ENCODE measurements at places on chromosomes 16 and 17. TPM values are rescaled to one million over a fixed set of nuclear protein-coding genes. Genes with fewer than 3 reads are reported as not detected.
A peak's percentile ranks its signal among the peaks of the same experiment; 100 is the strongest.

DNA sequence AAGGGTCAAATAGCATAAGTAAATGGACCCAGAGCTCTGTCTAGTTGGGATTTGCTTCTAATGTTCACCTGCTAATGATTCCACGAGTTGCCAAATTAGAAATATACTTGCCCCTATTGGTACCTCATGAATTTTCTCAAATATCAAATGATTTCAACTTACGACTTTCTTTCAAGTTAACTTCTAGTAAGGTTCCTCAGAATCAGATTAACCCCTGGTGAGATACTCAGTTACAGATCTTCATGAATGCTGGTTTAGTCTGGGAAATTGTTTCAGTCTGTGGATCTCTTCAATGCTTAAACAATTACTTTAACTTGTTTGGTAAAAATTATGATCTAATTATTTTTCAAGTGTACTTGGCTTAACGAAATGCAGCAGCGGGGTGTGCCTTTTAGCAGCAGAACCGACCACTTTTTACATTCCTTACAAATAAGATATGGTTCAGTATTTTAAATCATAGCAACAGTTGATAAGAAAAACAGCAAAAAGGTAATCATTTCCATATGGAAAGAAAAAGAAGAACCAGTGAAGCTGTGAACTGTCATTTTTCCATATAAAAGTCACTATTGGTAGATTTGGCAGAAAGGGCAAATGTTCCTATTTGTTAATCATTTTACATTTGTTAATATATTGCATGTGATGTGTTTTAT, 34.5 kb downstream of the TUBD1 start:
- DNase-seq = no peak

The SMIM5 gene
- total RNA-seq = 8.0 TPM

DNA sequence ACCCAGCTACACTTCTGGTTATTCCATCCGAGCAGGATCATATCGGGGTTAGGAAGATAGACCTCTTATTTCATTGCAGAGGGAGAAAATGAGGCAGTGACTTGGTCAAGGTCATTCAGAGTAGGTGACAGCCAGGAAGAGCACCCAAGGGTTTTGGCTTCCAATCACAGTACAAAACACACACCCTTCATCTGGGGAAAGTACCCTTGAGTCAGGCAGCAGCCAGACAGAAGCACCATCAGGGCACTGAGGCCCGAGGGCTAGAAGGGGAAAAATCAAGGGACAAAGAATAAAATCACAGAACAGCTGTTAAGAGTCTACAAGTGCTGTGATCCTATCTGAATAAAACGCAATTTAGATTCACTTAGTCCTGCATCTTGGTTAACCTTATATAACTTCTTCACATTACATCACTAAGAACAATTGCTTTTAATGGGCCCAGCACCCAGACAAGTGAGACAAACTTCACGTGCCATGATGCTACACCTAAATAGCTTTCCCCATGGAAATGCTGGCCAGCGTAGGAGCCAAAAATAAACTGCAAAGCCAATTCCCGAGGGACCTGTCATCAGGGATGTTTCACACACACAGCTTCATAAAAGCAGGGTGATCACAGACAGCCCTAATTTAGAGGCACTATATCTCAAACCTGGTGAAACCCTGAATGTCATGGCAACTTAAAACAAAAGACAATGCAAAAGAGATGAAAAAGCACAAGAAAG, 4.9 kb downstream of the UBE2O start:
- no peak for DNase-seq

- no peak for DNase-seq
Measured at GRCh38 chr16:13913374-13914292, 6.3 kb upstream of the ERCC4 start.

The PDPR gene
- 46.9 TPM for total RNA-seq

DNA sequence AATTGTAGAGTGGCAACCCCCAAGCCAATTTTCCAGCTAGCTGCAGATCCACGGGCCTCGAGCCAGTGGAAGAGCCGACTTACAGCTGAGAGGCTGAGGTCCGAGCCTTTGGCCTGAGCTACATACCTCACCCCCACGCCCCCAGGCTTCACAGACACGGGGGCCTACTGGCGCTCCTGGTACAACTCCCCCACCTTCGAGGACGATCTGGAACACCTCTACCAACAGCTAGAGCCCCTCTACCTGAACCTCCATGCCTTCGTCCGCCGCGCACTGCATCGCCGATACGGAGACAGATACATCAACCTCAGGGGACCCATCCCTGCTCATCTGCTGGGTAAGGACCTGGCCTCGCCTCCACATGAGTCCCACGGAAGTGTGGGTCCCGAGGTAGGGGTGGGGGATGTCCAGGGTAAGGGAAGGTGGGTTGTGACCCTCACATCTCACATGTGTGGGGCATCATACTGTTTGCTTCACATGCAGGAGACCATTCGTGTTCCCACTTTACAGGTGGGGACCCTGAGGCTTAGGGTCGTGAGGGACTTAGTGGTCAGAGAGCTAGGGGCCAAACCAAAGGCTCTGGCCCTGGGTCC, 3.4 kb downstream of the ACE start:
- no peak for DNase-seq

GRCh38 chr16:68267612-68268405, 3.5 kb downstream of the SLC7A6 start:
- DNase-seq = peak; percentile 38

DNA sequence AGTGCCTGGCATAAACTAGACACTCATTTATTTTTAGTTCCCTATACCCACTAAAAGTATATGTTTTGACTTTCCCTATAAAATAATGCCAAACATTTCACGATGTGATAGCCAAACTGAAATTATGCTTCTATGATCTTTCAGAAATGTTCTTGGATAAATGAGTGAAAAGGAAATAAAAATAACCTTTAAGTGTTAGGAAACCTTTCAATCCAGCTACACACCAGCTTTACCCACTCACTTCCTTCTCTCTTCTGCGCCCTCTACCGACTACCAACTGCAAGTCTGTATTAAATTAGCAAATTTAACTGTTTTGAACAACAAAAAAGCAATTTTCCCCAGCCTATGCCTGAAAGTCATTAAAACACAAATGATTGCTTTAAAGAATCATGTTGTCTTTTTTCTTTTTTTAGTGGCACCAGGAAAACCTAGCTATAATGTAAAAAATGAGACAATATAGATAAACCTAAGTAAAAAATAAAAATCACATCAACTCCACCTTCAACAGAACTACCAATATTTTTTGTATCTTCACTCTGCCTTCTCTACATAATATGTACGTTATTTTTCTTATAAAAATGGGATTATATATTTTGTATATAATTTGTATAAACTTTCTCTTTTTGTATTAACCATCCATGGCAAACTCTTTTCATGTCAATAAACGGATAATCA, 13.2 kb upstream of the TMEM100 start:
- DNase-seq = no peak

- peak; percentile 93 for DNase-seq
Measured at GRCh38 chr17:50550661-50551432, 3.9 kb downstream of the SPATA20 start.

- DNase-seq = no peak
Measured at GRCh38 chr17:50080096-50080480, 15.1 kb upstream of the PDK2 start.

DNA sequence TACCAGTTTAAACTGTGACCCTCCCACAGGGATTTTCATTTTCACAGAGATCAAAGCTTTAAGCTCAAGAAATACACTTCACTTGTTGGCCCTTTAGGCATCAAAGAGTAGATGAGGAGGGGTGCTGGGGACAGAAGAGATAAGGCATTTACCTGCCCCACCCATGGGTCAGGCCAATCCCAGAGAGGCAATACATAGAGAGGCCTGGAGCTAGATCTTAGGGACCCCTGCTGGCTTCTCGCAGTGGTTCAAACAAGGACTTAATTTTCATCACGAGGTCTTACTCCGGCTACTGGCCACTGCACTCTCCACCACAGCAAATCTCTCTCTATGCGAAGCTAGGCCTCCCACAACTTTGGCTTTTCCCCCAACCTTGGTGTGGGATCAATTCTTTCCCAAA, 46.6 kb downstream of the NOG start:
- no peak for DNase-seq

The SPN gene
- total RNA-seq = 8.8 TPM

The SP6 gene
- 2.0 TPM for total RNA-seq

- no peak for DNase-seq
Measured at GRCh38 chr16:81553080-81553813, 108.6 kb downstream of the CMIP start.

All from kidney (tissue), 22 donors.